ENCODE measurements at places on chromosomes 2 and 18.

- DNase-seq: no peak
Measured at GRCh38 chr2:25218100-25218499, 49.7 kb upstream of the POMC start.

DNA sequence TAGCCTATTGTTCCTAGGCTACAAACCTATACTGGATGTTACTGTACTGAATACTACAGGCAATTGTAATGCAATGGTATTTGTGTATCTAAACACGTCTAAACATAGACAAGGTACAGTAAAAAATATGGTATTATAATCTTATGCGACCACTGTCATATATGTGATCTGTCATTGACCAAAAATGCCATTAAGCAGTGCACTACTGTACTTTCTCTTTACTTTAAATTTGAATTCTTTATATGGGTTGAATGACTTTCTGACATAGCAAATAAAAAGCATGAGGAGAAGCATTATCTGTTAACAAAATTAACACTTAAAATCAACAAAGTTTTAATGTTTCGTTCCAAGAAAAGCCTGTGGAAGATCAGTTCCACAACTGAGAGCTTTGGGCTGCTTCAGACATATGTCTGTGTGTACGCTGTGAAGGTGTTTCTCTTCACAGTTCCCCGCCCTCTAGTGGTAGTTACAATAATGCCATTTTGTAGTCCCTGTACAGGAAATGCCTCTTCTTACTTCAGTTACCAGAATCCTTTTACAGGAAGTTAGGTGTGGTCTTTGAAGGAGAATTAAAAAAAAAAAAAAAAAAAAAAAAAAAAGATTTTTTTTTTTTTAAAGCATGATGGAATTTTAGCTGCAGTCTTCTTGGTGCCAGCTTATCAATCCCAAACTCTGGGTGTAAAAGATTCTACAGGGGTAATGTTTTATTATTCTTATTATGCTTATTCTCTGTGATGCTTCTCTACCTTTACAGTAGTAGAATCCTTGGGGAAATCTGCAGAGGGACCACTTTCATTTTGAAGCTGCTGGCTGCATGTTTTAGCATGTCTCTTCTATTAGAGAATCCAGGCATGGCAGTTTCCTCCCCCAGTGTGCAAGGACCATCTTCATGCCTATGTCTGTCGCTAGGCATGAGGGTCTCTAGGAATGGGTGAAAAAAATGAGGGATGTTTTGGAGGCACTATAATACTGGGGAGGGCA, 54.5 kb downstream of the SCN2A start:
- DNase-seq: no peak

DNA sequence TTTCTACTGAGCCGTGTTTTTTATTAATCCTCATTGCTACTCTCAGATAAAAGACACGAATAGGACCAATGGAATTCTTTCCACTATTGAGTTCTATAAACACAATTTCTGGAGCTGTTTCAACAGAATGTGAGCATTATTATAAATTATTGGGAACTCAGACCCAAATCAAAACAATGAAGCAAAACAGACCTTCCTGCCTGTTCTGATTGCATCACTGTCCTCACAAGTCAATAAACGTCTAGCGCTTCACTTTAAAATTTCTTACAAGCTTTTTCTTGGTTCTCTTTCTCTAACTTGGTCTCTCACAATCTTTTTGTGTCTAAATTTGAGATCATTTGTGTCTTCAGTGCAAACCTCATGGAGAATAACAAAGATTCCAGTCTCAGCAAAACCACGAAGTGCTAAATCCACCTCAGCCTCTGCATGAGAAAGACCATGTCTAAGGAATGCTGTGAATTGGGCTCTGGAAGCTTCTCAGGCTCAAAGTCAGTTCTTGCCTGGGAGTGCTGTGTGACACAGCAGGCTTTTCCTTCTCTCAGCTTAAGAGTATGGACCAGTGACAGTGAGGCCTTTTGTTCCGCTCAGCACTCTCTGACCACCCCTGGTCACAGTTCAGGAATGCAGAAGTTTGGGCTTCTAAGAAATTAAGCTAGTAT, 22.8 kb downstream of the ARHGAP28 start:
- no peak for DNase-seq

DNA sequence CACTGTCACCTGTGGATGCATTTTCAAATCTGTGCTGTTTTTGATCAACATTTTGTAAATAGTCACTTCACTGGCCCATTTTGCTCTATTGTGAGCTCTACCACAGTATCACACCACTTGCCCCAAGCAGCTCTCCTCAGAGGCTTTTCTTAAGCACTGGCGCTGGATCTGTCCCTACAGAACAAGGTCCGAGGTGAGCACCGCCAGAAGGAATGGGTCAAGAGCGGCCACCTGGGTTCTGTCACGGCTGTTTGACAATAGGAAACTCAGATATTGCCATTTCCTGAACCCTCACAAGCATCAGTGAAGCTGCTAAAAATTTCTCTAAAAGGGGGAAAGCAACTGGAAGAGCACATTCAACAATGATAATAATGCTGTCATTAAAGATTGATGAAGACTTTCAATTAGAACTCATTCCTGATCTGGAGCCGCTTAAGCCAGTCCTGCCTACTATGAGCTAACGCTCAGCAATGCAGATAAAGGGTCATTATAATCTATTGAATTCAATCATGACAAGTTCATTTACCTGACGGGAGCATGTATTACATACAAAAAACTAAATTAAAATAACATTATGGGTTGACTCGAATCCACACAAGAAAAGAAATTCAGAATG, 514.0 kb downstream of the GALR1 start:
- DNase-seq: no peak

GRCh38 chr2:64873472-64873924, 115.7 kb upstream of the SLC1A4 start:
- peak; percentile 79 for DNase-seq
